Brain microvascular endothelial cell (primary cell): ENCODE measurements at places on chromosomes 6 and 20.

- DNase-seq, result no peak
These were observed 133.1 kb downstream of the BCAS1 start for GRCh38 chr20:53937339-53937741.

- no peak for DNase-seq
These were observed 461.6 kb downstream of the ADGRB3 start for GRCh38 chr6:69096681-69097080.

GRCh38 chr20:51542571-51543421 lies at the start of gene NFATC2:
Gene NFATC2, minus strand, starts transcription at chr20:51542719. Its CDS starts 220 bp downstream, at chr20:51542499.
- DNase-seq, result no peak

DNA sequence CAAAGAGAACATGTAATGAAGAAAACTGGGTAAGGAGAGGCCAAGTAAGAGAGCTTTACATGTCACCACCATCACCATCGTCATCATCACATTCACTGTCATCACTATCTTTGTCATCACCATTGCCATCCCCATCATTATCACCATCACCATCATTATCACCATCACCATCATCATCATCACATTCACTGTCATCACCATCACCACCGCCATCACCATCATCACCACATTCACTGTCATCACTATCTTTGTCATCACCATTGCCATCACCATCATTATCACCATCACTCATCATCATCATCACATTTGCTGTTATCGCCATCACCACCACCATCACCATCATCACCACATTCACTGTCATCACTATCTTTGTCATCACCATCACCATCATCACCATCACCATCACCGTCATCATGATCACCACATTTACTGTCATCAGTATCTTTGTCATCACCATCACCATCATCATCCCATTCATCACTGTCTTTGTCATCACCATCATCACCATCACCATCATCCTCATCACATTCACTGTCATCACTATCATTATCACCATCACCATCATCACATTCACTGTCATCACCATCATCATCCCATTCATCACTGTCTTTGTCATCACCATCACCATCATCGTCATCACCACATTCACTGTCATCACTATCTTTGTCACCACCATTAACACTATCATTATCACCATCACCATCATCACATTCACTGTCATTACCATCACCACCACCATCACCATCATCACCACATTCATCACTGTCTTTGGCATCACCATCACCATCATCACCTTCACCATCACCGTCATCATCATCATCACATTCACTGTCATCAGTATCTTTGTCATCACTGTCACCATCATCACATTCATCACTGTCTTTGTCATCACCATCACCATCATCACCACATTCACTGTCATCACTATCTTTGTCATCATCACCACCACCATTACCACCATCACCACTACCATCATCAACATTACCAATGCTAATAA lies 172.3 kb downstream of the ERMARD start:
- DNase-seq, result no peak

DNA sequence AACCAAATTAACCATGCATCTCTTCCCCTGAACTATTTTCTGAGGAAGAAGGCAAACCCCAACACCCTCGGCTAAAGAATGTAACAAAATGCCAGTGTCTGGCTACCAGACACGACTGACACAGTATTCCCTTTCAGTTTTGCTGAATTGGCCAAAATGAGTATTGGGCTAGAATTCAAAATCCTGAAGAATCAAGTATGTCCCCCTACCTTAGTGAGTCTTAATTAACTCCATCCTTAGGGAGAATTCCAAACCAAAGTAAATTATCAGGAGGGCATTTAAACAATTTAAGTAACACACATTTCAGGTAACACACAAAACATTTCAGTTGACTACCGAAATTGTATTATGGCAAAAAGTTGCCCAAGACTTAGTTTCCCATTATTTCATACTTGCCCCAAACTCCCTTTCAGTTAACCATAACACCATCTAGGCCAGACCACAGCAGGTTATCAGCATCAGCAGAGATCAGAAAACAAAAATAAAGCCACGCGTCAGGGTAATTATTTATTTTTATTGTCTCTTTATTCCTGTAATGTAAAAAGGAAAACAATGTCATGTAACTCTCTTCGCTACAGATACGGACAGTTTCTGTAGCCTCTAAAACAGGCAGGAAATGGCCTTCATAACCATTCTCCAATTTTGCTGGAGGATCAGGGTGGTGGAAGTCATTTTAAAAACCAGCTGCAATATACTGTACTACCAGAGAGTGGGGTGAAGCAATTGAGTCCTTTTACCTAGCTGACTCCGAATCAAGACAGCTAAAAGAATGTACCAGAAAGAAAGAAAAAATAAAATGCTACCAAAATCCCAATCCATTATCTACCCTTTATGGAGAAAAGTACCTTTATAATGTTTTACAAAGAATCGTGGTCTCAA lies 1.9 kb downstream of the SNX5 start:
- DNase-seq, result peak; percentile 25
